T47D (cell line): ENCODE measurements at places on chromosomes 4 and X.

- peak; percentile 4 for DNase-seq
These were observed 347.8 kb upstream of the PITX2 start for GRCh38 chr4:110970642-110971041.

DNA sequence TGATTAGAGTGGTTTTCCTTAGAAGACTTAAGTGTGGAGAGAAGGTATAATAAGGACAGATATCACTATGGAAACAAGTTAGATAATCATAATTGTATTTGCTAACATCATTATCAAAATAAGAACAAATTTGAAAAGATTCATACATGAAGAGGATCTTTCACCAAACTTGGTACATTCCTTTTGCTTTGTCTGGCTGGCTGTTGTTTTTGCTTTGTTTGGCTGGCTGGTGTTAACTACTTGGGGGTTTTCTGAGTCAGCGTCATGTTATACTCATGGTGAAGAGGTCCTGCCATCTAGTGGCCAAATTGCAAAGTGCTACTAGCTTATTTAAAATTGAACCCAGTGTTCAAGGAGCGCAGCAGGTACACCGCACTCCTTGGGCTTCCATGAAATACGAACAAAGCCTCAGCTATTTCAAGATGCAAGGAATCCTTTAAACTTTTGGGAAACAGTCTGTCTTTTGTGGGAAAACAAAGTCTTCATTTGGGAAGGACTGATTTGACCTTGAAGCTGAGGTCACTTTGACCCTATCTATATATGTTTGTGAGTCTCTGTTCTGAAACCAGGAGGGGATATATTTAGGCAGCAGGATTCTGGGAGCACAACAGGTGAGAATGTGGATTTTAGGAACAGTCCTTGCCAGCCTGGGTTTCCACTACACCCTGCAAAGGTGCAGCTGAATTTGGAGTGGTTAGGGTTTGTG lies 129.7 kb downstream of the PLS3 start:
- peak; percentile 3 for DNase-seq

DNA sequence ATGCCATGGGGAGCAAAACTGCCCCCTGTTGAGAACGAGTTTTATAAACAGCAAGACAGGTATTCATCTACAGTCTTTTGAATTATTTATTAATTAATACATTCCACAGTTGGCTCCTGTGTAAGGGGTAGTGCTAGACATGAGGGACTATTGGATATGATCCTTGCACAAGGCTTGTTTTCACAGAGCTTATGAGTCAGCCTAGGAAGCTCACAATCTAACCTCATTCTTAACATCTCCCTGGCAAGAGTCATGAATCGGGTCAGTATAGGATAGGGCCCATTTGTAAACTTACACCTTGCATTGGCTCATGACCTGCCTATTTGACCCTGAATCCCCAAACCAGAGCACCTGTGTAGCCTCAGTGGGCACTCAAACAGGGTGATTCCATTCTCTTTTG lies 209.1 kb upstream of the HCCS start:
- no peak for DNase-seq

- no peak for DNase-seq
These were observed 71.9 kb upstream of the PRSS48 start for GRCh38 chr4:151204925-151205524.

- DNase-seq: no peak
These were observed 7.7 kb downstream of the LAP3 start for GRCh38 chr4:17584521-17585213.

GRCh38 chrX:129808829-129809796 lies 29.4 kb downstream of the SASH3 start:
- DNase-seq: no peak

- DNase-seq: peak; percentile 25
These were observed 1.6 kb downstream of the SH3RF1 start for GRCh38 chr4:169268951-169269760.

DNA sequence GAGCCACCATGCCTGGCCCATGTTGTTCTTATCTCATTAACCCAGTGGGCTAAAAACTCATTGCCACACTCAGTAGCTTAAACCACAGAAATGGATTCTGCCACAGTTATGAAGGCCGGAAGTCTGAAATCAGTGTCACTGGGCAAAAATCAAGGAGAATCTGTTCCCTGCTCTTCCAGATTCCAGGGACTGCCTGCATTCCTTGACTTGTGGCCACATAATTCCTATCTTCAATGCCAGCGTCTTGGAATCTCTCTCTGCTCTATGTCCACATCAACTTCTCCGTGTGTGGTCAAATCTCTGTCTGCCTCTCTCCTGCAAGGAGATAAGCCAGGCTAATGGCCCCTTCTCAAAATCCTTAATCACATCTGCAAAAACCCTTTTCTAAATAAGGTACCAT lies 4.1 kb upstream of the WFS1 start:
- no peak for DNase-seq

DNA sequence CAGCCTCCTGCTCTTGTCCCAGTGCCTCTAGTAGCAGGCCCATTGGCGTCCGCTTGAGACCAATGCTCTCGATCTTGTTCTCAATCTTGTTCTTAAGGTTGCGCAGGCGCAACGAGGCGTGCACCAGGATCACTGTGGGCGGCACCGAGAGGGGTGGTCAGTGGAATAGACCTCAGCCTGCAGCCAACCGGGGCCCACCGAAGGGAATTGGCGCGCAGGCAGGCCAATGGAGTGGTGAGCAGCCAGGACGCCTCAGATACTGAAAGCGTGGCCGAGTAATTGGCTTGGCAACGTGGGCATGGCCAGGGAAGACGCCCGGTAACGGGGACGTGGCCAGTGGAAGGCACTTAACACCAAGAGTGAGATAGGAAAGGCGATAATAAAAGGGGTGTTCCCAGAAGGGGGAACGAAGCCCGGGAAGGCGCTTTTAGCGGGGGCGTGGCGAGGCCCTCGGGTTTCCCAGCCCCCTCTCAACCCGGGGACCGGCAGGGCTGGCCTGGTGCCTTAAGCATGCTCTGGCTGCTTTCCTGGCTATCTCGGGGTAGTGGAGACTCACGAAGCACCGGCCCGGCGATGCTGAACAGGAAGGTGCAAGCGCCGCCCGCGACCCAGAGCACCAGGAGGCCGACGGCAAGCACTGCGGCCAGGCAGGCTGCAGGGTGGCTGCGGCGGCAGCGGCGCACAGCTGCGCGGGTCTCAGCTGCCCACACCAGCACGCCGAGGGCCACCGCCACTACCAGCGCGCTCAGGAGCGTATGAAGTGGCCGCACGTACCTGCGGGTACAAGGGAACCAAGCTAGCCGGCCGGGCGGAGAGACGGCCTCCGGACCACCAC lies 1.7 kb downstream of the PRAF2 start:
- DNase-seq: no peak

DNA sequence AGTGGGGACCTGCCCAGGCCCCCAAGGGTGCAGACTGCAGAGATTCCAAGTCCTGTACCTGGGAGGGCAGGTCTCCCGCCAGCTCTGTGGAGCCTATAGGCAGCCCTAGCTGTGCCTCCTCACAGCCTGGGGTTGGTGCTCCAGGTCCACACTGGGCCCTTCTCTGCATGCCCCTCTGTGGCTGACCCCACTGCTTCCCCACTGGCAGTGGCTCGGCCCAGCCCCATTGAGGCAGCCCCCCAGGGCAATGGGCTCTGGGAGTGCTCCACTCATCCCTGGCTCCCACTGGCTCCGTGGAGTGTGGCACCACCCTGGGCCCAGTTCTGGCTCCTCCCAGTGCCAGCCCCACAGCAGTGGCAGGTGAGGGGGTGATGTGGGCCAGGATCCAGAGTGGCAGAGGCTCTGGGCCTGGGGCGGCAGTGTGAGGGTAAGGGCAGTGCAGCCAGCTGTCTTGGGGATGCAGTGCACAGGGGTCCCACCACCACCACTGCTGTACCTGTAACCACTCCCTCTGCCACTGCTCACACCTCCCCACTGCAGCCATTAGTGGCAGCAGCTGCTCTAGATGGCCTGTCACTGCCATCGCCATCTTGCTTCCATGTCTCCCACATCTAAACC lies 312.2 kb downstream of the GPM6A start:
- DNase-seq: no peak

- DNase-seq: no peak
These were observed 389.4 kb downstream of the UNC5C start for GRCh38 chr4:95159384-95159783.

GRCh38 chrX:52424656-52425055 lies 55.8 kb downstream of the XAGE2 start:
- DNase-seq: no peak

- no peak for DNase-seq
These were observed 1.7 kb upstream of the CENPC start for GRCh38 chr4:67546971-67547370.

- no peak for DNase-seq
These were observed 151.6 kb downstream of the SLIT2 start for GRCh38 chr4:20403290-20403689.

- peak; percentile 62 for DNase-seq
These were observed 15.2 kb downstream of the HSD17B11 start for GRCh38 chr4:87375719-87376291.

GRCh38 chr4:151673908-151674520 lies 86.8 kb downstream of the GATB start:
- no peak for DNase-seq

DNA sequence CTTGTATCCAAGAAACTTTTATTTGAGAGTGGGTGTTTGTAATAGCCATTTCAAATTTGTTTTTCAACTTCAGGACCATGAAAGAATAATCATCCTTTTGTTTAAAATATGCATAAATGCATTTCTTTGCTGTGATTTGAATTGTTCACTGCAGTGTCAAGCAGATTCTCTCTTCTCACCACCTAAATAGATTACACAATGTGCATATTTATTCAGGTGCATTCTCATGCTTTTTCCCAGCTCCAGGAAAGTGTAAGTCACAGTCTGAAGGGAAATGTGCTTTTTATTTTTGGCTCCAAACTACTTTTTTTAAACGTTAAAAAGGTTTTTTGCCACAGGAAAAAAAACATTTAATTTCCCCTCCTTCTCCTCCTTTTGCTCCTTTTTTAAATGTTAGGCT lies 17.5 kb downstream of the C4orf33 start:
- DNase-seq: no peak

- no peak for DNase-seq
These were observed 6.3 kb downstream of the PRSS12 start for GRCh38 chr4:118346495-118346894.

GRCh38 chr4:40453912-40454311 lies 118.8 kb downstream of the CHRNA9 start:
- DNase-seq: no peak

DNA sequence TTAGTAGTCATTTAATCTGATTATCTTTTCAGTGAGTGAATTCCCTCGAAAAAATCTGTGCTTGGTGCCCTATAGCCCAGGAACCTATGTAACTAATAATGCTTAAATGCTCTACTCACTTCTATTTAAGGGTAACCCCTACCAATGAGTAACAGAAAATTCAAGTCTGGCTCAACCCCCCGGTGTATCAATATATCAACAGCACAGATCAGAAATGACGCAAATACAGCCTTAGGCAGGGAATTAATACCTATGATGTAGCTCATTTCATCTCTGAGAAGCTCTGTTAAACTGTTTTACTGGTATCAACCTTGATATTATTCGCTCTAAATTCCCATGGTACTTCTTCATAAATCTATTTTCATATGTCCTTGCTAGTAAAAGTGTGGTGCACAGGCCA lies 28.6 kb downstream of the PDGFC start:
- no peak for DNase-seq

GRCh38 chr4:7757501-7758471 lies 181.9 kb downstream of the AFAP1 start:
- DNase-seq: no peak

- DNase-seq: peak; percentile 7
These were observed 93.7 kb upstream of the TRPC3 start for GRCh38 chr4:122045533-122045932.

GRCh38 chr4:69830560-69831269 lies 29.2 kb downstream of the SULT1E1 start:
- DNase-seq: peak; percentile 68

GRCh38 chr4:7367406-7367805 lies 67.3 kb downstream of the PSAPL1 start:
- no peak for DNase-seq

DNA sequence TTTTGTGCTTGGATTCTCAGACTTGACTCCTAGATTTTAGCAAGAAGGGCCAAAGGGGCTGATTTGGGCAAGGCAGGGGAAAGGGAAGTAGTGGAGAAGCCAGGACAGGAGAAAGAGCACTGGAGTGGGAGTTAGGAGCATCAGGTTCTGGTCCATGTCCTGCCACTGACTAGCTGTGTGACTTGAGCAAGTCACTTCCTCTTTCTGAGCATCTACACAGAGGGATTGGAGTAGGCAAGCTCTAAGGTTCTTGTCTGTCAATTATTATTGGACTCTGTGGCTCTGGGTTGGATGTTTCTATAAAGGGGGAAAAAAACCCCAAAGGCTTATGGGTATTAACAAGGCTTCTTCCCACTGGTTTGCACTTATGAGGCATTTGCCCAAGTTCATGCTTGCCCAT lies 24.4 kb downstream of the PLAC1 start:
- no peak for DNase-seq

DNA sequence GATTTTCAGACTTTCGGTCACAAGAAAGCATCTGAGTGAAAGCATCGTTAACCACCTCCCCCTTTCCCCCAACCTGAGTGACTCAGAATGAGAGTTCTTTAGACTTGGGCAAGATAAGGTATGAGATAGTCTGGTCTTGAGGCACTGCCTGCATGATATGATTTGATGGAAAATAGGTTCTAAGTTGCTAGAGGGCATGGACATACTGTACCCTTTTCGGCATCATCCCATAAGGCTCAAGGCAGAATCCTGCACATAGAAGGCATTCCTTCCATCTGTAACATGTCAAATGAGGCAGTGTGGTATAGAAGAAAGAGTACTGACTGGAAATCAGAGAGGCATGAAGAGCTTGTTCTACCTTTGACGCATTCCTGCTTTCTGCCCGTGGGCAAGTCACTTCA lies 16.8 kb upstream of the AMOT start:
- no peak for DNase-seq

DNA sequence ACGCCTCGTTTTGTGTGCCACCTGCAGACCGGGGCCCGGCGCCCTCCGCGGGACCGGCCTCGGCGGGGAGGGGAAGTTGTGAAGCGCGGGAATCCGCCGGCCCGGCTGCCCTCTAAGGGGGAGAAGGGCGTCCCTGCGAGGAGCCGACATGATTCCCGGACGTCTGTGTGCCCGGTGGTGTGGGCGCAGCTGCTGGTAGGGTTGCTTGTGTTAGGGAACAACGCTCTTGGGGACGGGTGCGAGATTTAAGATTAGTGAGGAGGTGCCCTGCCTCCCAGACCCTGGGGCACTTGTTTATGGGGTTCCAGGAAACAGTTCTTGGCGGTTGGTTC lies 627 bp downstream of the CDKN2AIP start:
- peak; percentile 15 for DNase-seq

DNA sequence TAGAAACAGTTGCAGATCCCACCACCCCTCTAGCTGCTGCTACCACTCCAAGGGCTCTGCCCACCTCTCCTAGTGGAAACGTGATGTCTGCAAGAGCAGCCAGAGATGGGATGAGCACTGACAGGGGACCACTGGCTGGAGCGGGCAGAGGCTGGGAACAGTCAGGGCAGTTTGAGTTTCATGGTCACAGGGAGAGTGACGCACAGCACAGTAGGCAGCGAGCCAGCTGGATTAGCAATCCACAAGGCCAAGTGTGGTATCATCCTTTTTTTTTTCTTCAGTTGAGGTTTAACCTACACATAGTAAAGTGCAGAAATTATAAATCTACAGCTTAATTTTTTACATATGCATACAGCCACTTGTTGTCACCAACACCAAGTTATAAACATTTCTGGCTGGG lies 6.4 kb upstream of the SCML2 start:
- no peak for DNase-seq
